ENCODE measurements at places on chromosomes 12 and 14.

GRCh38 chr12:109057376-109057775 lies 5.0 kb downstream of the USP30 start:
- no peak for ATAC-seq

GRCh38 chr14:96592591-96593386 lies 90.6 kb downstream of the PAPOLA start:
- ATAC-seq: peak; percentile 76

DNA sequence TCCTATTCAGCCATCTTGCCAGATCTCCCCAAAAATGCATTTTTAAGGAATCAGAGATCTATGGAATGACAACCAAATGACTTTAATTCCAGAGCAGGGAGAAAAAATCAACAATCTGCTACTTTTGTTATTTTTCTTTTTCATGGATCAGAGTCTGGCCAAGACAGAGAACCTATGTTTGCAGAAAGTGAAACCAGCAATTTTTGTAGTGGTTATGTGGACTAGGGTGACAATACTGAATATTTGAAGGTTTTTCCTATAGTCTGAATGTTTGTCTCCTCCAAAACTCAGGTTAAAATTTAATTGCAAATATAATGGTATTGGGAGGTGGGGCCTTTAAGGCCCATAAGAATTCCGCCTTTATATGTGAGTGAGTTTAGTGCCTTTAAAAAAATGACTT lies 30.9 kb downstream of the KLRK1 start:
- ATAC-seq: no peak

- no peak for ATAC-seq
Observed at GRCh38 chr14:20179880-20180279, 10.8 kb upstream of the OR11G2 start.

- no peak for ATAC-seq
Observed at GRCh38 chr14:53927171-53927570, 29.5 kb downstream of the BMP4 start.

DNA sequence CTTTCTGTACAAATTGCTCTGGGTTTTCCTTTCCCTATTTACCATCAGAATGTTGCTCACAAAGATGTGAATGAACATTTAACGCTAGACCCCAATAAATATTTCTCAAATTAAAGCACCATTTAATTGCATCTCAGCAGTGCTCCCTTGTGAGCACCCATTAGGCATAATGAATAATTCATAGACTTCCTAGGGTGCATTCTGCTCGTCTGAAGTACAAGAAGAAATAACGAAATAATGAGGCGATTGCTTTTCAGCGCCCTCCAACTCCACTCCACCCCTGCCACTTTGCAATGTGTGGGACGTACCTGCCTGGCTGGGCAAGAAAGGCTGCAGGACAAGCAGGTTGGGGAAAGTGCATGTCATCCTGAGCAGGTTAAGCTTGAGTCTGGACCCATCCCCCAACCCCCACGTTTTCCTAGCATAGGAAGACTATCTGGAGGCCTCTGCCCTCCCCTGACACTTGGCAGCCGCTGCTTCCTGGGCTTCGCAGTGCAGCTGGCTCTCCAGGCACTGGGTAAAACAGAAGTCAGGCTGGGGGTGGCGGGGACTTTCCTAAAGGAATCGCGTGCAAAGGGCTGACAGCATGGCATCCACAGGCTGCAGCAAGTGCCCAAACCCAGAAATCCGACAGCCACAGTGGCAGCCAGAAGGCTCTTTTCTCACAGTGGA lies 253.7 kb downstream of the DUSP6 start:
- ATAC-seq: peak; percentile 23

GRCh38 chr14:105891221-105891602 lies 364.8 kb downstream of the TMEM121 start:
- ATAC-seq: no peak

DNA sequence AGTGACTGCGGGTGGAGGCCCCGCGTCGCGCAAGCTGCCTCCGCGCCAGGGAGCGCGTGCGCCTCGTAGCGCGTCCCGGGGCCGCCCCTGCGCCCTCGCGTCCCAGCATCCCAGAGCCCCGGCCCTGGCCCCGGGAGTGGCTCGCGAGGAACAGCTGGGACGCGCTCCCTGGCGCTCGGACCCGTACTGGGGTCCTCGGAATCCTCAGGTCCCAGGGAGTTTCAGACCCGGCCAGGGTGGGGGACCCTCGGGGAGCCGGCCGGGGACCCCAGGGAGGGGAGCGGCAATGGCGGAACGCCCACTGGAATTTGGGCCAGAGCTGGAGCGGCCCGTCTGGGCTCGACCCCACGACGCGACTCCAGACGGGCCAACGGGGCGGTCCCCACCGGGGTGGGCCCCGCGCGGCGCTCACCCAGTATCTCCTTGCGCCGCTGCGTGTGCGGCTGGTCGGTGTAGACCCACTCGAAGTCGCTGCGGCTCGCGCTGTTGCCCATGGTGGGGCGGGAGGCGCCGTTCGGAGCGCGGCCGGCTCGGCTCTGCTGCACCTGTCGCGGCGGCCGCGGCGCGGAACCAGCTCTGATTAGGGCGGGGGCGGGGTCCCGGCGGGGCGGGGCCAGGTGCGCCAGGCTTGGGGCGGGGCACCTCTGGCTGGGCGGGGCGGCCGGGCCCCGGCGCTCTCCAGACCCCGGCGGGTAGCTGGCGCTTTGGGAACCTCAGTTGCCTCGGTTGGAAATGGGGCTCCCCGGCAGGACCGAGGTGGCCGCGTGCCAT lies at the start of gene DEGS2:
TSS of gene DEGS2 (minus strand) at position 552 of the 771 bp plus-strand sequence. CDS start at position 494, 58 bp downstream.
- ATAC-seq: peak; percentile 66

- no peak for ATAC-seq
Observed at GRCh38 chr12:71128191-71128788, 29.5 kb downstream of the TSPAN8 start.

GRCh38 chr12:119659289-119659897 lies 8.5 kb upstream of the PRKAB1 start:
- ATAC-seq: peak; percentile 39

DNA sequence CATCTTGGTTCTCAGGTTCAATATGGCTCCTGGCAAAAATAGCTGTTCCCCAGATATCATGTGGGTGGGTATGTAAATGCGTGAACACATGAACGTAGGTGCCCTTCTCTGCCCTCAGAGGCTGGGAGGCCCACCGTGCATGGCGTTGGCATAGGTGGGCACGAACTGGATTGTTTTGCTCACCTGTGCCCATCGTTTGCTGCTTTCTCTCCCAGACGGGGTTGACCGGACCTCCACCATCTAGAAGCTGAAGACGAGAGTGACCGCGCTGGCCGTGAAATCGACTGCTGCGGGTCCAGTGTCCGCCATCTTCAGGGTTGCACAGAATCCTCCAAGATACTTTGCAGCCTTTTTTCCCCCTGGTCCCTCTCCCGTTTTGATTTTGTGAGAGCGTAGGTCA lies 113.9 kb downstream of the GCH1 start:
- no peak for ATAC-seq

DNA sequence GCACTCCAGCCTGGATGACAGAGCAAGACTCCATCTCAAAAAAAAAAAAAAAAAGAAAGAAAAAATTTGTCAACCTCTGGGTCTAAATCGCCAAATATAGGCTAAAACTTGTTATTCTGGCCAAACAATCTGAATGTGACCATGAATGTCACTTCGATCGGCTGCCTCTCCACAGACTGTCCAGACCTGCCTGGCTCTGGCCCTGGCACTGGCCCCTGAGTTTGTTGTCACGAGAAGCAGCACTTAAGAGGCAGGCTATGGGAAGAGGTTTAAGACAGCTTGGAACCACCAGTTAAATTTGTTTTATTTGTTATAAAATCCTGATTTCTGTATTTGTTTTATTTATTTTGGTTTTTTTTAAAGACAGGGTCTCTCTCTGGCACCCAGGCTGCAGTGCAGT lies 14.5 kb downstream of the WSB2 start:
- ATAC-seq: no peak

DNA sequence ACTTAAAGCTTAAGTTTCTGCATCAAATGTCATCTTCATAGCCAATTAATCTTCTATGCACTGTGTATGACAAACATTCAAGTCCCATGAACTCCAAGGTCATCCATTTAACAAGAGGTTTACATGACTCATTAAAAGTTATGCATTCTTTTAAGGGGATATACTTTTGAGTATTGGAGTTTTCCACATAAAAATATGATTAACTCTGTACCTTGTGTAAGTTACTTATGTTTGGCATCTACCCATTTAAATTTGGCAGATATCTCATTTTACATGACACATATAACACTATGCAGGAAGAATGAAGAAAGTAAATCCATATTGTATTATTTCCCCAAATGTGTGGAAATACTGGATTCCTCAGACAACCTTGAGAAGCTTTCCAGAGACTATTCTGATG lies 240.2 kb downstream of the PAX9 start:
- no peak for ATAC-seq

- ATAC-seq: peak; percentile 42
Observed at GRCh38 chr12:25131270-25131669, 63.7 kb downstream of the DNAI7 start.

GRCh38 chr14:51828017-51828797 lies 32.2 kb upstream of the GNG2 start:
- peak; percentile 80 for ATAC-seq

DNA sequence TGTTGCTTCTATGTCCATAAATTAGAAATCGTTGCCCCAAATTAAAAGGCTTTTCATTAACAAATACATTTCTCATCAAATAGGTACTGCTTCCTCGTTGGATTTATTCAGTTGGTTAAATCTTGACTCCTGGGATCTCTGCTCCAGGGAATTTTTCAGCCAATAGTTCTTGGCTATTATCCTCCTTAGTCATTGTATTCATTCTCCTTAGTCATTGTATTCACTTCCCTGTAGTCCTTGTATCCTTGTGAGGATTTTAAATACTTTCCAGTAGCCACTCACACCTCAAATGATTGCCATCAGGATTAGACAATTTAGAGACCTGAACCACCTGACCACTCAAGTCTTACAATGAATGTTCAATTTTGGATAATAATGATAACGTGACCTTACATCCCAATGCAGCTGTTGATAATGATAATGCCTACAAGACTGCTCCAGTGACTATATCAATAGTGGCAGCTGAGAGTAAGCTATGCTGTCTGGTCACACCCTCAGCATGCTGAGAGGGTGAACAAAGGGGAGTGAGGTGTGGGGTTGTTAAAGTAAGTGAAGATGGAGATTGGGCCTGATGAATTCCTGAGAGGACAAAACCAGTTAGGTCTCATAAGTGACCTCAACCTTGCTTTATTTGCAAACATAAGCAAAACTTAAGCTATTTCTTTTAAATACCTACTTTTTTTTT lies 193.7 kb upstream of the RTL1 start:
- no peak for ATAC-seq

DNA sequence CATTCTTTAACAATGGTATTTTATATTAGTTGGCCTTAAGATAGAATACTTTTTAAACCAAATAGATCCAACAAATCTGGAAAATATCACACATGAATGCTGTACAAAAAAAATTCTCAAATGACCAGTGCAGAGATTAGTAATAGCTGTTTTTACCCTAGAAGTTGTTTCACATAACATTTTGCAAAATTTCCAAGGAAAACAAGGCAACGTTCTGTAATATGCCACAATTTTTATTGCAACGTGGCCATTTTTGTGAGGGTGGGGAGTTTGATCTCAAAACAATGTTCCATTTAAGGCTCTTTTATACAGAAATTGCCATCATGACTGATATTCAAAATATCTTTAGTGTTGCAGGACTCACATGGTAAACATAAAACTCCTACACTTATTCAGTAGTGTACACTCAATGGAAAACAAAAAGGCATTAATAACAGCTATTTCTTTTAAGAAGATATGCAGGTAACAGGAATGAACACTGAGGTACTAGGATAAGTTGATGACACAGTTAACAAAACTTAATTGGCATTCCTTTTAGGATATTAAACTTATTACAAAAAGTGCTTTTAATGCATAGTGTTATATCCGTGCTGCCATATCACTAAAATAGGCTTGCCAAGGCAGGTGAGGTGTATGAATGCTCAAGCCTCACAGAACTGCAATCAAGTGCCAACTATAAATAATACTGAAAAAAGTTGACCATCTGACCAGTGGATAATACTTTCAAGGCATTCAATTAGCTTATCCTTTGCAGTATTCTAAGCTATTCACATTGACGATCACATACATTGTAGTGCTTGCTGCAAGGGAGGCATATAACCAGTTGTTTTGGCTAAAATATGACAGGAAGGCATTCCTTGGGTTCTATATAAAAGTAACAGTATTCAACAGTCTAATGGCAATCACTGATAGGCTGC lies 2.3 kb downstream of the CFL2 start:
- no peak for ATAC-seq

DNA sequence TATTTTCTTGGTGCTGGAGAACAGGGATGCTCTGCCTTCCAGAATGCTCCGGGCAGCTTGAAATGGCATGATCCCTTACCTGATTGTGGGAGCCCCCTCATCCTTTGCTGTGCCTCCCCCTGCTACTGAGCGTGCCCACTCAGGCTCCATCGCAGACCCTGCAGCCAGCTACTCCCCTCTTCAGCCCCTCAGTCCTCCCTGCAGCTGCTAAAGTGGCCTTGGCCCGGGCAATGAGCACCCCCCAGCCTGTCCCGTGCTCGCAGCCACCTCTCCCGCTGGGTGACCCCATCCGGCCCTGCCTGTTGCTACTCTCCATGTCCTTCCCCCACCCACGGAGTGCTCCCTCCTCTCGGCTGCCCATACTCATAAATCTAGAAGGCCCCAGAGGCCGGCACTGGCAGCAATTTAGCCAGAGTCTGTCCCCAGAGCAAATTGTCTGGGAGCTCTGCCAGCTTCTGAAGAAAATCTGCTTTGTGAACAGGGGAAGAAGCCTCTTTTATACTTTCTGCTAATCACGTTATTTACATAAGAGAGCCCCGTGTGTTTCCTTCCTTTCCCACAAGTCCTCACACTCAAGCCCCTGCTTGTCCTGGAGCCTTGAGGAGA lies 143.7 kb upstream of the FRMD6 start:
- peak; percentile 51 for ATAC-seq

DNA sequence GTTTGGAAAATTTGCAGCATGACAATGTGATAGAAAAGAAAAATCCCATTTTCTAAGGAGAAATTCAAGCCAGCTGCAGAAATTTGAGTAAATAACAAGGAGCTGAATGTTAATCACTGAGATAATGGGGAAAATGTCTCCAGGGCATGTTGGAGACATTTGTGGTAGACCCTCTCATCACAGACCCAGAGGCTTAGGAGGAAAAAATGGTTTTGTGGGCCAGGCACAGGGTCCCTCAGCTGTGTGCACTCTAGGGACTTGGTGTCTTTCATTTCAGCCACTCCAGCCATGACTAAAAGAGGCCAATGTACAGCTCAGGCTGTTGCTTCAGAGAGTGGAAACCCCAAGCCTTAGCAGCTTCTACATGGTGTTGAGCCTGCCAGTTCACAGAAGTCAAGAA lies 111.4 kb upstream of the SYT10 start:
- no peak for ATAC-seq

- no peak for ATAC-seq
Observed at GRCh38 chr12:25701290-25701689, 148.2 kb upstream of the LMNTD1 start.

- ATAC-seq: no peak
Observed at GRCh38 chr14:38197001-38197783, 10.5 kb upstream of the SSTR1 start.

DNA sequence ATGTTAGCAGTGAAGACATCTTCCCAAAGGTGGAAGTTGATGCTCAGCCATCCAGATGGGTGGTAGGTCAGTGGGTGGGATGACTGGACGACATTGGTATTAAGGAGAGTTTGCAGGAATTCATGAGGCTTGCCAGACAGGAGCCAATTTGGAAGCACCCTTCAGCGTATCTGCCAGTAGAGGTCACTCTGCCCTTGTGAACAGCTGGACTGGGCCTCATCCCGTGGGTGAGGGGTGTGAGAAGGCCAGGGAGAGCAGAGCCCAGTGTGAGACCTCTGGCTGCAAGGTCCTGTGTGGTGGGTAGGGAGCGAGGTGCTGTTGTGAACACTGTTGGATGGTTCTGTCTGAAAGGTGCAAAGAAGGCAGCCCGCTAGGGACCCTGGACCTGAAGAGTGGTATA lies 37.7 kb downstream of the SLC5A8 start:
- peak; percentile 39 for ATAC-seq

- ATAC-seq: peak; percentile 70
Observed at GRCh38 chr14:66530526-66530925, 22.6 kb downstream of the GPHN start.

Measured in esophagus mucosa (tissue), 1 donor.